ENCODE measurements at places on chromosomes 12 and 14.

DNA sequence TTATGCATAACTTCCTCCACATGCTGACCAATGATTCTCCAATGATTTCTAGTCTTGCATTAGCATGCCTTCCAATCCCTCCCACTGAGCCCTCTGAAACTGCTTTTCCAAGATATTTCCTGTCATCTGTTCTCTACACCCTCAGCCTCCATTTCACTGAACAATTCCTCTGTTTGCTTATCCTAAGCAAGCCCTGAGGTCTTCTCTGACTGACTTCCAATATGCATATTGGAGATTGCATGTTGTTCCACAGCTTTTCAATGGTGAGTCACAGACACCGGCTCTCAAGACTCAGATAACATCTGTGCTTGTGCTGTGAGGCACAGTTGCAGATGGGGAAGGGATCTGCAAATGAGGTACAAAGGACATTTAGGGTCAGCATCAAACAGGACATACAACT, 141.0 kb downstream of the SLC16A7 start:
- DNase-seq, result peak; percentile 94

GRCh38 chr12:120981407-120981941, 3.1 kb downstream of the HNF1A start:
- no peak for DNase-seq

GRCh38 chr12:81297601-81298000, 219.7 kb downstream of the ACSS3 start:
- no peak for DNase-seq

DNA sequence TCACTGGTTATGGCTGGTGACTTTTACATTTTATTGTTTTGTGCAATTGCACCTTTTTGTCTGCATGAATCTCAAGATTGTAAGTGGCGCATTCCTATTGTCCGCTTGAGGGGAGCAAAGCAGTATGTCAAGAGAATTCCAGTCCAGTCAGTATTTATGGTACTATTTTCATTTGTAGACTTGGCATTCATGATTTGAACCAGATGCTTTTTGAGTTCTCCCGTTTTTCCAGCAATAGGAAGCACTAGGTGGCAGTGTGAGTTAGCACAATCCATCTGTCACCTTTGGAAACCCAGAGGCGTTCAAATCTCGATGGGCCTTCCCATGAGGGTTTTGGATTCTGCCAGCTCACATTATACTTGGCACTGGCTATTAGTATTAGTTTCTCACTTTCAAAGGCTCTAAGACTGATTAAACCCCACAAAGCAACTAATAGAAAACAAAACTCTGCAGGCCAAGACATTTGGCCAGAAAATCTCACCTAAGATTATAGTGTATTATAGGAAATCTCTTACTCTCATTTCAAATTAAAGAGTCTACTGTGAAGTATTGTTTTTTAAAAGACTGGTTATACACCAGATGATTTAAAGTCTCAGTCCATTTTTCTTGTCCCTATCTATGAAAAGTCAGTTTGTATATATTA, 2.2 kb downstream of the DACT1 start:
- DNase-seq, result peak; percentile 79

DNA sequence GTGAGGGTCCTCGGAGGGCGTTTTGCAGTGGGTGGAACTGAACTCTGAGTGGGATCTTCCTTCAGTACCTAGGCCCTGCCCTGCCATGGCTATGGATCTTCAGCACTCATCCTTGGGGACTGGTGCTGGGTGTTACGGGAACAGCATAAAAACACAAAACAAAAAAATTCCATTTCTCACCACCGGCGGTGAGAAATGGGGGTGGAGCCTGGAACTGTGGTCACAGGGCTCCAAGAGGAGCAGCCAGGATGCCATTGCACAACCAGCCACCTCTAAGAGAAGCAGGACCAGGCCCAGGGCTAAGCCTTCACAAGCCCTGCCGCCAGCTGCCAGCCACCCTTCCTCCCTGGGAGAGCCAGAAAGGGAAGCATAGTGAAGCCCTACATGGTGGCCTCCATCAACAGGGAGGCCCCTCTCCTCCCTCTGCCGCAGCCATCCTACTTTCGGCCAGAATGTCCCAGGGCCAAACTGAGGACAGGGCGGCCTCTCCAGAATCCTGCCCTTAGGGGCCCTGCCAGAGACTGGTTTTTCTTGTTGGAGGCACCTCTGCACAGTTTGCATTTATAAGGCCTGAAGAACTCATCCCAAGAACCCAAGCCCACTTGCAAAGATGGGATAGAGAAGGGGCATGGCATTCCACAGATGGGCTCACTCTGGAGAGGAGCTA, 76.5 kb downstream of the VCPKMT start:
- peak; percentile 10 for DNase-seq

- DNase-seq, result peak; percentile 69
These were observed 4.9 kb downstream of the GPRC5A start for GRCh38 chr12:12896260-12896659.

DNA sequence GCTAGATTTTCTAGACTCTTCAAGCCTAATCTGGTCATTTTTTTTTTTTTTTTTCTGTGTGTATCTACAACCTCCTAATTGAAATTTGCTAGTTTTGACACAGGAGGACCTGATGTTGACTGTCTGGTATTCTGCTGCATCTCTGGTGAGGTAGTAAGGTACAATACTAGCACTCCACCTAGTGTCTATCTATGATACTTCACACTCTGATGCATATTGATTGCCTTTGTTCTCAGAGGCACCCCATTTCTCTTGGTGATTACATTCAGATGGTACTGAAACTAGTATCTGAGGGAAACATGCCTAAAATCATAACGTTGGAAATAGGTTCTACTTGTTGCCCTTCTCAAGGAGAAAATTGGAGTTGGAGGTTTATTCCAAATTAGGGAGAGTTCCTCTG, 930.5 kb upstream of the NOVA1 start:
- DNase-seq, result peak; percentile 17

- no peak for DNase-seq
These were observed 246.4 kb downstream of the RPL10L start for GRCh38 chr14:46404865-46405811.

DNA sequence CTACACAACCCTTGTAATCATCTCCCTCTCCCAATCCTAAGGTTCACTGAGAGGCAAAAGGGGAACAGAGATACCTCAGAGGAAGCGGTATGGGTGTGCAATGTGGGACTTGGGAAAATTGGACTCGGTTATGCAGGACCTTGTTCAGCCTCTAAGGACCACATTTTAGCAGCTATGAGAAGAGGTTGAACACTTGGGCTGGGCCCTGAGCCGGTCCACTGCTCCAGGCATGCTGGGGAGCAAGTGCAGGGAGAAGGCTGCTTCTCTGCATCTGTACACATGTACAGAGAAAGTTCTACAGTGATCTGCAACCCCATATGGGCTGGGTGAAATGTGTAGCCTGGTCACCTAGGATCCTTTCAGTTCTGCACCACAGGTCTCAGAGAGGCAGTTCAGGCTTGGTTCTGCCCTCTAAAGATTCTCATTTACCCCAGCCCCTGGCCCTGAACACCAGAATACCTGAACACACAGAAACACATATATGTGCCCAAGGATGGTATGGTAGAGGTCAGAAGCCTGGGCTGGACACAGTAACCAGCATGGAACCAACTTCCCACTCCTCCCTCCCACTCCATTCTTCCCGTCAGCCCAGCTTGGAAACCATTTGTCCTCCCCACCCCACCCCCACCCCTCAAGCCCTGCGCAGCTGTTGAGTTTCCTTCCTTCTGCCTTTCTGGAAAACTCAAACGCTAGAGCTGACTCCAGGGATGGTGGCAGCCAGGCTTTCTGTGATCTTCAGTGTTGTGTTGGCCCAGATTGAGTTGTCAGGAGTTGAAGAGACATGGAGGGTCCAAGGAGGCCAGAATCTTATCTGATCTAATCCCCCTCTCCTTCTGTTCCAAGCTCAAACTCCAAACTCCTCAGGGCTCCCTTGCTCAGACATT, 10.4 kb downstream of the HOXC5 start:
- DNase-seq, result no peak

- peak; percentile 59 for DNase-seq
These were observed 59.4 kb upstream of the E2F7 start for GRCh38 chr12:77124767-77125166.

GRCh38 chr14:91367173-91368171, 50.1 kb downstream of the CCDC88C start:
- no peak for DNase-seq

- DNase-seq, result no peak
These were observed 34.2 kb downstream of the STXBP6 start for GRCh38 chr14:25015761-25016160.

- no peak for DNase-seq
These were observed 2.0 kb upstream of the ART4 start for GRCh38 chr12:14845350-14845750.

DNA sequence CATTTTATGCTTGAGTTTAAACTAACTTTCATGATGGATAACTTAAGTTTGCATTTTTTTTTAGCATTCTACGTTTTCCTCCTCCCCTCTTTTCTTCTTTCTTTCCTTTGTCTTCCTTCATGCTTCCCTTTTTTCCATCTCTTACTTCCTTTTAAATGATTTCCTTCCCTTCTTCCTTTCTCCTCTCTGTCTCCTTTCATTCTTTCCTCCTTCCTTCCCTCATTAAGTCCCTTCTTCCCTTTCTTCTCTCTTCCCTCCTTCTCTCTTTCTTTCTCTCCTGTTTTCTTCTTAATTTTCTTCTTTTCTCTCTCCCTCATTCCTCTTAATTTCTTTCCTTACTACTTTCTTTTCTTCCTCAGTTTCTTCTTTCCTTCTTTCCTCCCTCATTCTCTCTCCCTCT, 376.0 kb downstream of the LRIG3 start:
- DNase-seq, result no peak

GRCh38 chr12:96107236-96107635, 71.8 kb upstream of the LTA4H start:
- no peak for DNase-seq

GRCh38 chr12:25914551-25914950, 43.9 kb upstream of the RASSF8 start:
- DNase-seq, result no peak

- DNase-seq, result no peak
These were observed 222.2 kb downstream of the FLRT2 start for GRCh38 chr14:85752175-85752574.

DNA sequence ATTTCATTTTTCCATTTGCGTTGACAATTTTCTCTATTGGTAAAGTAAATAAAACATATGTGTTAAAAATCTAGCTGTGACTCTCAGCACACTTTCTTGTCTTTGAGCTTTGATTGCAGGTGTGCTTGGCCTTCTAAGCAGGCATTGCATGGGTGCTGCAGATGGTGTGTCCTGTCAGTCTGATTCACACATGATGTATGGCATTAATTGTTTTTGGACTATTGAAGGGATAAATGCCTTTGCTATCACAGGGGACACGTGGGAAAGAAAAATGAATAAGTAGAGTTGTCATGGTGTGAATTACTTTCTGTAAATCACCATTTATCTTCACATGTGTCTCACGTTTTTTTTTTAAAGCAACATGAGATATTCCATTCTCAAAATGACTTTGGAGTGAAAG, 211.3 kb upstream of the NAV3 start:
- DNase-seq, result no peak

DNA sequence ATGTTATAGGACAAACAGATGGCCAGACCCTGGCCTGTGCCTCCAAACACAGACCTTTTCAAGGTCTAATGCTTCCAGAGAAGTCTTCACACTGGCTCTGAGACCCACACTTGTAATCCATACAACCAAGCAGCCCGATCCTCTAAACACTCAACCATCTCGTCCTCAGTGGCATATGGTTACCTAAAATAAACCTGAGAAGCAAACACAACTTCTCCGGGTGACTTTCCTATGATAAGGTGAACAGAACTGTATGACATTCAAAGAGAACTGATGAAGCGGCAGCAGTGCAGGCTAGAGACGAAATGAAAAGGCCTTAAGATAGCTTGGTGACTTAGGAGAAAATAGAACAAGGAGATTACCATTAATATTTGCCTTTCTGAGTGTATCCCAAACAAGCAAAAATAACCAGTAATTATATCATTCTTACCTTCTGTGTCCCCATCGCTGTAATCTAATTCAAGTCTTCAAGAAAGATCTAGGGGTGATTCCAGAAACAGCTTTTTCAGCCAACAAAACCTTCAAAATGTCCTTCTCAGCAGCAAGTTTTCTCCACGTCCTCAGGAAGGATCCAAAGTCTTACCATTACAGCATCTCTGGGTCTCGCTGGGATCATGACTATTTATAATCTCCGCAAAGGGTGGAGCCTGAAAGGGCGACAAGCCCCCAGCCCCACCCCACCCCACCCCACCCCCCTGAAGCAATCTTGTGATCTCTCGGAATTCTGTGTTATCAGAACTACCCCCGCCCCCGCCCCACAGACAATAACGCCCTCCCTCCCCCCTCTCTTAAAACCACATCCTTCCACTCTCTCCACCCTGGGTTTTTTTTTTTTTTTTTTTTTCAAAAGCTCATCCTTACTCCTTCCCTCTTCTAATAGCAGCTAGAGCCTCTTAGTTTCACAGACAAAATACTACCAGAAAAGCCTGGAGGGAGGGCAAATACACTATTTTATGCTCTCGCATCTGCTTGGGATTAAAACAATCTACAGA, at the start of gene SLC2A3:
Gene SLC2A3, minus strand, starts transcription at position 598 of the 992 bp plus-strand sequence. Its CDS starts 153 bp downstream, at position 445.
- peak; percentile 90 for DNase-seq

DNA sequence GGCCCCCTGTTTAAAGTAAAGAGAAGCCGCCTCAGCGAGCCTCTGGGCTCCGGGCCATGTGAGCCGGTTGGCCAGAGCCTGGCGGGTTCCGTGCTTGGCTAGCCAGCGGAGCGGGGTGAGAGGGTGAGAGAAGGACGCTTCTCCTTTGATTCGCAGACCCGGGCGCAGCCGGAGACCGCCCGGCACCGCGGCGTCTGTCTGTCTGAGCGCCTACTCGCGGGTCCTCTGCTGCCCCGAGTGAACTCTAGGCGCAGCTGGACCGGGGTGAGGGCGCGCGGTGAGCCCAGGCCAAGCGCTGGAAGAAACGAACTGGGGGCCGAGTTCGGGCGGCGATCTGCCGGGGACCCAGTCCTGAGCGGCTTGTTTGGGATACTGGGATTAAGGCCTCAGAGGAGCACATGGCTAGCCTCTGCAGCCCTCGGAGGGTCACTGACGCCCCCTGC, 41.4 kb upstream of the TBX5 start:
- DNase-seq, result no peak

GRCh38 chr12:39618701-39619100, 902 bp downstream of the ABCD2 start:
- DNase-seq, result no peak

- DNase-seq, result peak; percentile 71
These were observed 32.4 kb downstream of the PLEKHG7 start for GRCh38 chr12:92735131-92735721.

DNA sequence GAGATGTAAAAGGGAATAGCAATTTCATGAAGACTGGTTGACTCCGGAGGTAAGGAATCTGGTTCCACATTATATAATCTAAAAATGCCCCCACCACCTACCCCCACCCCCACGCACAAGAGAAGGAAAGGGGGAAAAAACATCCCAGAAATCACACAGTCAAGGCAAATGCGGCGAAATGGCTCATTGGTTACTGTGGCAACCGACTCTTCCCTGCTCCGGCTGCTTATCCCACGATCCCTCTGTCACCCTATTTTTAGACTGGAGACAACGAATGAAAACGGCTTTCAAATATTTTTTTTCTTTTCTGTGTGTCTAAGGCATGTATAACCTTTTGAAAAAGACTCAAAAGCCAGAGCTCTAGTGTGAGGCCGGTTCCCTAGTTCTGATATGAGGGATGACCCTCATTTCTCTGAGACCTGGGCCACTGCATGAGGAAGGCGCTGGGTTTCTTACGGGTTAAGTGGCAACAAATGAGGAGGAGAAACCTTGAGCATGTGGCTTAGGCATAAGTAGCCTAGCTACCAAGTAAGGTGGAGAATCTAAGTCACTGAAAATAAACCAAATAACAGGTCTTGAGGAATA, 148.3 kb upstream of the GRIN2B start:
- no peak for DNase-seq

Measured in fibroblast of skin of left biceps (primary cell).